ENCODE measurements at places on chromosomes 3 and 15.

GRCh38 chr3:184872200-184872599 is 60.2 kb downstream of the VPS8 start:
- no peak for DNase-seq

- DNase-seq: no peak
Measured at GRCh38 chr3:155739154-155739553, 5.7 kb downstream of the PLCH1 start.

DNA sequence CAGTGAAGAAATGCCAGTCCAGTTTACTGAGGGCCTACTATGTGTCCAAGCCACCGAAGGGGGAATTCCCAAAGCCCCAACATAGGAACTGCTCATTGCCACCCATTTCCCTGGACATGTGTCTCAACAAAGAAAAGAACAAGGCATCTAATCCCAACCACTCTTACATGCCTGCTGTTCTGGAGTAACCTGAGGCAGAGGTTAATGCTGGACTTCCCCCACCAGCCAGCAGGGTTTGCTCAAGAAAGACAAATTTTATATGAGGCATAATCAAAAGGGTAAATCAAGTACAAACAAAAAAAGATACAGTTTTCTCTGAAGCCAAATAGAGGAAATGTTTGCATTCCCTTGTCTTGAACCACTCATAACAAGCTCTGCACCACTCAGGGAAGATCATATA is 4.1 kb downstream of the ADCY5 start:
- no peak for DNase-seq

DNA sequence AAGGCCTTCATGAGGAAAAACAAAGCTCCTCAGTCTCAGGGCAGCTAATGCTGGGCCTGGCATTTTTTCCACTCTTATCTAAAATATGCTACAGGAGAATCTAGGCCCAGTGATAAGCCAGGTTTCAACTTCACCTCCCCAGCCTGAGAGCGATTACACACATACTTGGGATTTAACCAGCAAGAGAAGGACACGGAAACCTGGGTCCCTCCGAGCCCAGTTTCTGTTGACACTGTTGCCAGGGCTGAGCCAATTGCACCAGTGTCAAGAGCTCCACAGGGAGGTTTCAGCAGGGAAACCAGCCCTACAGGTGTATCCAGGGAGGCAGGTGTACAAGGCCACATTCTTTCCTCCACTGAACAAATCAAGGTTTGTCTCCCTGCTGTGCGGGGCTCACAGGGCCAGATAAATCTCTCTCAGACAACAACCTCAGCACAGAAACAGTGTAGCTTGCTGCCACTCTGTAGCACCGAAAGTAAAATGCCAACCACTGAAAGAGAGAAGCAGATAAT is 85.4 kb downstream of the MAGI1 start:
- DNase-seq: peak; percentile 46

GRCh38 chr3:197003461-197004385 is 25.9 kb downstream of the MELTF start:
- DNase-seq: no peak

GRCh38 chr3:190306513-190307163 is 15.6 kb downstream of the CLDN1 start:
- no peak for DNase-seq

GRCh38 chr3:17013571-17013970 is 128.8 kb downstream of the PLCL2 start:
- DNase-seq: no peak

GRCh38 chr15:44736181-44736765 is at the start of gene TRIM69:
Gene TRIM69, plus strand, starts transcription at chr15:44736528. Its CDS starts 177 bp downstream, at chr15:44736705.
- DNase-seq: no peak

DNA sequence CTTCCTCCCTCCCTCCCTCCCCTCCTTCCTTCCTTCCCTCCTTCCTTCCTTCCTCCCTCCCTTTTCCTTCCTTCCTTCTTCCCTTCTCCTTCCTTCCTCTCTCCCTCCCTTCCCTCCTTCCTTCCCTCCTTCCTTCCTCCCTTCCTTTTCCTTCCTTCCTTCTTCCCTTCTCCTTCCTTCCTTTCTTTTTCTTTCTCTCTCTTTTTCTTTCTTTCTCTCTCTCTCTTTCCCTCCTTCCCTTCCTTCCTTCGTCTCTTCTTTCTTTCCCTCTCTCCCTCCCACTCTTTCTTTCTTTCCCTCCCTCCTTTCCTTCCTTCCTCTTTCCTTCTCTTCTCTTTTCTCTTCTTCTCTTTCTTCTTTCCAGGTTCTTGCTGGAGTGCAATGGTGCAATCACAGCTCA is 1.9 kb upstream of the ZNF662 start:
- no peak for DNase-seq

- no peak for DNase-seq
Measured at GRCh38 chr3:143562789-143563188, 285.5 kb downstream of the SLC9A9 start.

DNA sequence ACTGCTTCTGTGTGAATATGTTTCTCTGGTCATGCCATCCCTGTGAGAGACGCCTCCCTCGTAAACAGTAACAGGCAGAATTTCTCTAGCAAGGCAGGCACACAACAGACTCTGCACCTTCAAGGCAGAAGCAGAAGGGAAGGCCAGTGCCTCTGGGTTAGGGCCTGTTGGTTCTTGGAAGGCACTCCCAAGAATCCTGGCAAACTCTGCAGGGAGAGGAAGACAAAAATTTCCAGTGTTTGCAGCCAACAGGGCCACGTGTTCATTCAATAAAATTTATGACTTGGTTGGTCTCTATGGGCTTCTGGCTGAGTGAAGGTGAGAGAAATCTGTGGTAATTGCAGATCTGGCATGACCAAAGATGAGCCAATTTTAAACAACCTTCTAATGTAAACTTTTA is 39.3 kb downstream of the NFKBIZ start:
- no peak for DNase-seq

GRCh38 chr15:89358755-89359439 is 24.3 kb upstream of the POLG start:
- DNase-seq: peak; percentile 82

- DNase-seq: peak; percentile 6
Measured at GRCh38 chr3:134079111-134079547, 49.4 kb upstream of the SLCO2A1 start.

DNA sequence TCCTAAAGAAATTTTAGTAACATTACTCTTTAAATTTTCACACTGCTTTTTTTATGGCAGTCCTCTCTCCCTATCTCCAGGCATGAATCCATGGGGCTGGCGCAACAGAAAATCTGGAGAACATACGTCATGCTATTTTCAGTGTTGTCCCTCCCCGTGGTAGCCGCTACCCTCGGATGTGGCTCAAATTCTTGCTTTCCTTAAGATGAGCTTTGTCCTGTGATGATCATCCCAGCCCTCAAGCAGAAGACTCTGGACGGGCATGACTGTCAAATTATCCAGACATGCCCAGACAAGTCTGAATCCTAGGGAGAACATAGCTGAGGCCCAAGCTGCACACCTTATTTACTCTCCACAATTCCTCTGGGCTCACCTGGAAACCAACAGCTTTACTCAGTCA is 49.1 kb downstream of the FMN1 start:
- DNase-seq: no peak

GRCh38 chr3:151319628-151320027 is 3.0 kb upstream of the GPR87 start:
- DNase-seq: no peak

GRCh38 chr15:100141311-100142001 is 200.3 kb downstream of the ADAMTS17 start:
- no peak for DNase-seq

GRCh38 chr3:97235179-97235578 is 420.8 kb downstream of the EPHA6 start:
- DNase-seq: no peak

DNA sequence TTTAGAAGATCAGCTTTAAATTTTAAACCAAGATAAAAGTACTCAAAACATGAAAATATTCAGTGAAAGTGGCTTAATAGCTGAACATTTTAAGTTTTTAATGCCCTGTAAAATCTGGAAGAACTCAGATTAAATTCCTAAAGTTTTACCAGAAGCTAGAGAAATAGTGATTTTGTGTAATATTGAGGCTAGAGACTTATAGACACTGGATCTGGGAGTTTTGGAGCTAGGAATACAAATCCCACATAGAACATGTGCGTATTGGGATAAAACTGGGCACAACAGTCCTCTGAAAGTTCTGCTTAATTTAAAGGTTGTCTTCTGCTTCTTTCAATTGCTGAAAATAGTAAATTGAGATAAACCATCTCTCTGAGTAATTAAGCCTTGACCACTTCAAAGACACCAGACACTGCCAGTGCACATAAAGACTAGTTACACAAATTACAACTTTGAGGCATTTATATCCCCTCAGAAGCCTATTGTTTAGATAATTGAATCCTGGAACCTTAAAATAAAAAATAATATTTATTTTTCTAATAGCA is 1382.5 kb downstream of the OTOL1 start:
- no peak for DNase-seq

DNA sequence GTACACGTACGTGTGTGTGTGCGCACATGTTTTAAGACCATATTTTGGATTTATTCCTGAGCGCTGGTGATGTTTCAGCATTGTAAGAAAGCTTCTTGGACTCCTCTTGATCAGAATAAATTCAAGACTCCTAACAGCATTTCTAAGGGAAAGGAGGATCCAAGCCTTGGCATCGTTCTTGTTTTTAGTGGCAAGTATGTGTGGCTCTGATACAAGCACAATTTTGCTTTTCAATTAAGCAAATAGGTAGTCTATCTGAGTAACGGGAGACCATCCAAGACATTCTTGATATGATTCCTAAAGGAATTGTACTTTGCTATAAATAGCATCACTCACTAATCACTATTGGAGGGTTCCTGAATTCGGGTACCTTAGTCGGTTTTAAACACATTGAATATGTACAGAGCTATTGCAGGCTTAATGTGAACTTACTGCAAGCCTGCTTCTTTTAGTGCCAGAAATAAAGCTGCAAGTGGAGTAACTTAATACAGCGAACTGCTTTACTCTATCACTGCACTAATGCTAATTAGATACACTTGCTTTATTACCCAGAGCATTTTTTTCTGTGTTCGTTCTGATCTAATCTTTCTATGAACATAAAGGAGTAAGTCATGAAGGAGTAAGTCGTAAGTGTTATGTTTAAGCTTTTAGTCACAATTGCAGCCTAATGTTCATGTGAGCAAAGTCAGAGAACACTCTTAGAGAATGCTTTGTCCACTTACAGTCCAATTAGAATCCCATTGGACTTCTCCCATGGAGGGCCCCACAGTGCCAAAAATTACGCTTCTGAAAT is 186.3 kb downstream of the MCTP2 start:
- no peak for DNase-seq

DNA sequence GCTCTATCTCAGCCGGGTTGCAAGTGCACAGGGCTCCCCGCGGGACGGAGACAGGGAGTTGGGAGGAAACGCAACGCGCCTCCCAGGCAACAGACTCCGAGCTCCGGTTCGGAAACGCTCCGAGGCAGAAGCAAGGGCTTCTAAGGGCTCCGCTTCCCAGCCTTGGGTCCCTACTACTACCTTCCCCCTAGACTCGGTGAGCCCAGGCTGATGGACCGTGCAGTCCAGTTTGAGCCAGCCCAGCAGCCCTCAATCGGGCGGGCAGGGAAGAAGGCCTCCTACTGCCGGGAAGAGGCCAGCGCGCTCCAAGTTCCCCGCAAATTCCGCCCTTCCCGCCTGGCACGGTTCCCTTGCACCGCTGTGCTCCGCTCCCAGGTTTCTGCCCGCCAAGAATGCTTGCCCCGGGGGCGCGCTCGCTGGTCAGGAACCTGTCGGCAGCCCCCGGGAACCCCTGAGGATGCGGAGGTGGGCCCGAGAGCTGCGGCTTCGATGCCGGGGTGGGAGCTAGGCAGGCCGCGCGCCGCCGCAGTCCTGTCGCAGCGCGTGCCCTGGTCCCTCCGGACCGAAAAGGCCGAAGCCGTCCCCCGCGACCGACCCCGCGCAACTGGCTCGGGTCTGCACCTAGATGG is 728 bp downstream of the TRANK1 start:
- DNase-seq: peak; percentile 57

DNA sequence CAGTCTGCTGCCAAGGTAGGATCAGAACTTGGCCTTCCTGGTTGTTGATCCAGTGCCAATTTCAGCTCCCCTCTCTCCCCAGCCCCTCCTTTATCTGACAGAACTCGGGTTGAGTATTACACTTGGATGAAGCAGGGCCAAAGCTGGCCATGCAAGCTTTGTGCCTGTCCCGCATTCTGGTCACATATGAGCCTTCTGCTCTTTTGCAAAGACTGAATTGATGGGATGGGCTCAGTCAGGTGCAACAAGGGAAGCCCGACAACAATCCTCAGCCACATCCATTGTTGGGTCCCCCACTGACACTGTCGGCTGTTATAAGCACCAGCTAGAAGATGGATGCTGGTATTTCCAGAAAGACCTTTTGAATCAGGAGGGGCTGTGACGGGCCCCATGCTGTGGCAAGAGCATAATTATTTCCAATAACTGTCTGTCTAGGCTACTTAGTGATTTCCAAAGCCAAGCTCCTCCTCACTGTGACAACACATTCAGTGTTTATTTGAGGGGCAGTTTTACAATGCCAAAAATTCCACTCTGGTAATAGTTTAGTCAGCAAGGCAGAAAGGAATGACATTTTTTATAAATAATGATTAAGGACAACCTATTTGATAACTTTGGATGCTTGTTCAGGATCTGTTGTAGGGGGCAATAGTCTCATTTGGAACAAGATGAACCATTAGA is 146.8 kb upstream of the FRMD4B start:
- no peak for DNase-seq

GRCh38 chr3:153760948-153761347 is 360.2 kb upstream of the ARHGEF26 start:
- DNase-seq: no peak

DNA sequence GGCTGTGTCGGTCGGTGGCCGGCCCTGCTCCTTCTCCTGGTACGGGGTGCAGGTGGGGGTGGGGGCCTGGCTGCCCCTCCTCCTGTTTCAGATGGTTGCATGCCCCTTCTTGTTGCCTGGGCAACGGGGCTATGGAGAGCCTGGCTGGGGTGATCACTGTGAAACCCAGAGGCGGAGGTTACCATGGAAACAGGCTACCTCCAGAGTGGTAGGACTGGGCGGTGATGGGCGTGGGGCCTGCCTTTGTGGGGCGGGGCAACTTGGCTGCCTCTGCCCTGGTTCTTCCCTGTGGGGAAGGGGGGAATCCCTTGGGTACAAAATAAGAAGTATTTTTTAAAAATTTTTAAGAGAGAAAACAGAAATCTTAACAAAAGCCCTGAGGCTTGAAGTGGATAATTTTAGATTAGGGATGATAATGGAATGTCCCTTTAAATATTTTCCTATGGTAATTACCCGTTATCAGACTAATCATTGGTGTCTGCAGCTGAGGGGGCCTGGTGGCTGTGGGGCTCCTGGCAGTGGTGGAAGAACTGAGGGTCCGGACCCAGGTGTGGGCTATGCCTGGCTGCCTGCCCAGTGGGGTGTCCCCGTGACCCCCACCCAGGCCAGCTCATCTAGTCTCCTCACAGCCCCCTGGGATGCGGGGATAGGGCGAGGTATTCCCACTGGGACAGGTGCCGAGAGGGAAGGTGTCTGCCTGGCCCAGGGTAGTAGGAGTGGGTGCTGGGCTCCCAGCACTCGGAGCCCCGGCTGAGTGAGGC is 32.5 kb downstream of the PLXNA1 start:
- DNase-seq: no peak
